HFFc6 (cell line): ENCODE measurements at places on chromosomes 5 and 9.
A peak's percentile ranks its signal among the peaks of the same experiment; 100 is the strongest.

DNA sequence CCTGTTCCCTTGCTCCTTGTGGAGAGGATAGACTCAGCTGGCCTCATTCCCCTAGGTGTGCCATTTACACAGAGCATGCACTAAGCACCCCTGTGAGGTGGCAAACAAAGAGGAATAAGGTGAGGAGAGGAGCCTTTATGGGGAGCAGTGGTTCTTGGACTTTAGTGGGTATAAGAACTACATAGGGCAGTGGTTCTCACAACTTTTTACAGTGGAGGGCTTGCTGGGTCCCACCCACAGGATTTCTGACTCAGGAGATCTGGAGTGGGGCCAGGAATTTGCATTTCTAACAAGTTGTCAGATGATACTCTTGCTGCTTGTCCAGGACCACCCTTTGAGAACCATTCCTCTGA lies 42.0 kb downstream of the CSF1R start:
- peak; percentile 32 for DNase-seq

- no peak for DNase-seq
These were observed 35.5 kb downstream of the TIMD4 start for GRCh38 chr5:156927545-156927944.

DNA sequence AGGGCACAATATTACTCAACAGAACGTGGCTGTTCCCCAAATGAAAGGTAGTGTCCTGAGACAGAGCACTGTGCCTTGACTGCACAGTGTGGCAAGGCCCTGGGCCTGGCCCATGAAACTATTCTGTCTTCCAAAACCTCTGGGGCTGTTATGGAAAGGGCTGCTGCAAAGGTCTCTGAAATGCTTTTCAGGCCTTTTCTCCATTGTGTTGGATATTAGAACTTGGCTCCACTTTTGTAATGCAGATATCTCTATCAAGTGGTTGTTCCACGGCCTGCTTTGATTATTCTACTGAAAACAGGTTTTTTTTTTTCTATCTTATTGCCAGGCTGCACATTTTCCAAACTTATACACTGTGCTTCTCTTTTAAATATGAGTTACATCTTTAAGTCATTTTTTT lies 777.5 kb upstream of the TYRP1 start:
- no peak for DNase-seq

DNA sequence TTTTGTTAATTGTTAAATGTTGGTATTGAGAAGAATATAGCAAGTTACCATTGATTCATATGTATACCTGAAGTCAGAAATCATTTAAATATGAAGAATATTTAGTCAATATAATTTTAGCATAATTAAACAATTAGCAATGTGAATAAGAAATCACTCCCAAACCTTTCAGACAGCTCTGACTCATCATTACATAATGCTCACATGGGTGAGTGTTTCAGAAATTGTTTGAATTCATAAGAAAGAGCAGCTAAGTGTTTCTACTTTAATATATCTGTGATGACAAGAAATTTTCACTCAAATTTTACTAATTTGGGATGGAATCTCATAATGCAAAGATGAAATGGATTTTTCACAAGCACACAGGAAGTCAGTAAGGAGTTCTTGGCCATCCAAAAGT lies 42.0 kb upstream of the CDC42SE2 start:
- DNase-seq = peak; percentile 10

DNA sequence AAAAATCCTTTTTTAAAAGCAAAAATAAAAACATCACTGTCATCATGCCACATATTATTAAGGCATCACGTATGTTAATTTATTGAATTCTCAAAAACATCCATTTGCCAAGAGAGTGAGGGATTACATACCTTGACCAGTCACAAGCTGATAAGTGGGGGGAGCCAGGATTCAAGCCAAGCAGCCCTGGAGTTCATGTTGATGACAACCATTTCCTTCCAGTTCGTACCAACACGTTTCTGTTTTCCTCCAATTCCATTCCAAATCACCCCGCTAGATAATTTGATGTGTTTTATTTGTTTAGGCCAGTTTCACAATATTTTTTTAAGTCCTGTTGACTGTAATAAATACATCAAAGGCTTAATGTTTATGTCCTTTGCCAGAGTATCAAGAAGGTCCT lies 53.0 kb downstream of the SLC1A3 start:
- no peak for DNase-seq

- DNase-seq = peak; percentile 98
These were observed 283.1 kb downstream of the ADAMTS6 start for GRCh38 chr5:65198456-65199120.

DNA sequence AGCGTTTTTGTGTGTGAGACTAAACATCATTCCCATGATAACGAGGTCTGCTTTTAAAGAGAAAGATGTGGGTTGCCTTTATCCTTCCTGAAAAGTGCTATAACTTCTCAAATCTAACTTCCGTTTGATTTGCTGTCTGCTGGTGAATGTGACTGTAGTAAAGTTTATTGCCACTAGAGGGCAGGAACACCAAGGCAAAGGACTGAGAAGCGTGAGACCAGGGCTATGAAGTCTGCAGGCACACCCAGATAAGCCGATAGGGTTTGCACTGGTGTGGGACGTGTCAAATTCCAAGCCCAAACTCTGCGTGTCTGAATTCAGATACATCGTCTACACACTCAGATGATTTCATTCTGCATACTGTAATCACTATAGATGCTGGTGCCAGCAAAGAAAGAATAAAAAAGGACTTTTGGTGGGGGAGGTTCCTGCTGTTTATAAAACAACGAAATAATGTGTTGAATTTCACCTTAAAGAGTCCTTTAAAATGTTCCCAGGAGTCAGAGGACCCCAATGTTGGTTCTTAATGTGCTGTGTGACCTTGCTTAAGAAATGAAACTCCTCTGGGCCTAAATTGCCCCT lies 87.2 kb downstream of the PTTG1 start:
- DNase-seq = peak; percentile 83

GRCh38 chr5:154802050-154802449 lies 46.9 kb downstream of the LARP1 start:
- DNase-seq = no peak

- DNase-seq = no peak
These were observed 30.0 kb upstream of the TRIO start for GRCh38 chr5:14112998-14113652.

GRCh38 chr9:6551136-6551535 lies 94.4 kb downstream of the GLDC start:
- no peak for DNase-seq

GRCh38 chr5:57929271-57929670 lies 446.7 kb upstream of the ACTBL2 start:
- no peak for DNase-seq

- DNase-seq = no peak
These were observed 23.0 kb upstream of the EXOC3 start for GRCh38 chr5:419970-420369.

DNA sequence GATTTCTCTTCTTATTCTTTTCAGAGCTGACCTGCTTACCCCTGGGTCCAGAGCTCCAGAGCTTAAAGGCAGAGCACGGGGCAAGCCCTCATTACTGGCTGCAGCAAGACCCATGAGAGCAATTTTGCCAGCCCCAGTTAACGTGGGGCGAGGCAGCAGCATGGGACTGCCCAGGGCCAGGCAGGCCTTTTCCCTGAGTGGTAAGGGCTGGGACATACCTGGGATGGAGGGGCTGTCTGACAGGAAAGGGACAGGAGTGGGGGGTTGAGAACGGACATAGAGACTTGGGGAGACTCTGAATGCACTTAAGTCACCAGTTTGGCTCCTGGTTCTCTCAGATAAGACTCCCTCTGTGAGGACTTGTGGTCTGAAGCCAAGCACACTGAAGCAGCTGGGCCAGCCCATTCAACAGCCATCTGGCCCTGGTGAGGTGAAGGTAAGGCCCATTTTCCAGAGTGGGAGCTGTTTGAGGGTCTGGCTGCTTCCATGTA lies 26.2 kb downstream of the HMGXB3 start:
- DNase-seq = no peak

- DNase-seq = no peak
These were observed 308.8 kb downstream of the DOCK8 start for GRCh38 chr9:523444-523843.

GRCh38 chr9:115587310-115587709 lies 469.4 kb upstream of the TNC start:
- no peak for DNase-seq

DNA sequence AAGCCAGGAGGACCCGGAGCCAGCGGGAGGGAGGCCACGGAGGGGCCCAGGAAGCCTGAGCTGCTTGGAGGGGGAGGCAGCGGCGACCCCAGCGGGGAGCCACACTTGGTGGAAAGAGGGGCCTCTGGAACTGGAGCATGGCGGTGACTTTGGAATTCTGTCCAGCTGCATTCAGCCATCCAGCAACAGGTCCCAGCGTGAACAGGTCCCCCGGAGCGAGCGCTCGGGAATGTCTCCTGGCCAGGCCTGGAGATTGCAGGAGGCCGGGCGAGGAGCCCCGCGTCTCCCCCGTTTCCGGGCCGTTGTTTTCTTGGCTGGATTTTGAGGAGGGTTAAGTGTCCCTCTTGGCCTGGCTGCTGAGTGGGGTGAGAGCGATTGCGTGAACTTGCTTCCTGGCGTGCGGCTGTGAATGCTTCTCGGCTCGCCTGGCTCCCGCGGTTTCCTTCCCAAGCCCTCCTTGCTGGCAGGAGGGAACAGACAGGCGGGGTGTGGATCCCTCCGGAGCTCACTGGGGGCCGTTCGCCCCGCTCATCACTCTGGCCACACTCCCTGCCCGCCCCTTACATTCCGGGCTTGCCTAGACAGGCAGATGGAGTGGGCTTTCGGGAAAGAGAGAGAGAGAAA lies 125.3 kb upstream of the IRX4 start:
- no peak for DNase-seq

- DNase-seq = no peak
These were observed 6.7 kb downstream of the ADRB2 start for GRCh38 chr5:148833122-148833521.

DNA sequence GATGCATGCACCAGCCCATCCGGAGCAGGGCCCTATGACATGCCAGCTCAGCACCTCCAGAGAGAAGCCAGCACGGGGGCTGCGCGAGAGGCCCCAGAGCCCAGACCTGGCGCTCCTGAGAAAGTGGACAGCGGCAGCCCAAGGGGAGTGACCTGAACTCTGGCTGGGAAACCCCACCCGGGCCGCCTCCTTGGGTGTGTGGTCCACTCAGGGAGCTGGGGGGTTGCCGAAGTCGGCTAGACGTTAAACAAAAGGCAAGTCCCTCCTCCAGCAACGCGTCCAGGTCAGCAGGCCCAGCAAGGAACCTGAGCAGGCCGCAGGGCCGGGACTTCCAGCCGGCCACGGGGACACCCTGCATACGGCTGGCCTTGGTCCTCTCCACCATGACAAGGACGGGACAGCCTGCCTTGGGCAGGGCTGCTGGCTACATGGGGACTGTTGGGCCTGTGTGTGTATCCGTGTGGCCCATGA lies 35.7 kb downstream of the NACC2 start:
- DNase-seq = no peak

- DNase-seq = no peak
These were observed 7.7 kb downstream of the NEURL1B start for GRCh38 chr5:172648755-172649154.

- DNase-seq = no peak
These were observed 33.3 kb upstream of the RORB start for GRCh38 chr9:74463825-74464224.

GRCh38 chr5:2489306-2489705 lies 262.2 kb downstream of the IRX2 start:
- no peak for DNase-seq

GRCh38 chr5:27129926-27130325 lies 91.5 kb upstream of the CDH9 start:
- DNase-seq = no peak

DNA sequence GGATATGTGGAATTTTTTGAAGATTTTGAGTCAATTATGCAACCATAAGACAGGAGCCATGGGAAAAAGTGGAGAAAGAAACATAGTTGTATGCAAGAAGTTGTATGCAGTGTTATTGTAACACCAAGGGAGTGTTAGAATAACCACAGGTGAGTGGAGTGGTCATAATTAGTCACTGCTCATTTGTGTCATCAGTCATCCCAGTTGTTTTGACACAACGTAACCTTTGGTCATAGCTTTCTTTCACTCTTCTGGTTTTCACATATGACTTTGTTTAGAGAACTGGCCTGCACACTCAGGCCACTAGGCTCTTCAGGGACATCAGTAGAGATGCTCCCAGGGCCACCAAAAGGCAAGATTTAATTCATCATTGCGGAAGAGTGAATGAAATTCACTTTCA lies 158.7 kb upstream of the HMHB1 start:
- no peak for DNase-seq

GRCh38 chr5:158843305-158843704 lies 256.4 kb downstream of the EBF1 start:
- DNase-seq = no peak

DNA sequence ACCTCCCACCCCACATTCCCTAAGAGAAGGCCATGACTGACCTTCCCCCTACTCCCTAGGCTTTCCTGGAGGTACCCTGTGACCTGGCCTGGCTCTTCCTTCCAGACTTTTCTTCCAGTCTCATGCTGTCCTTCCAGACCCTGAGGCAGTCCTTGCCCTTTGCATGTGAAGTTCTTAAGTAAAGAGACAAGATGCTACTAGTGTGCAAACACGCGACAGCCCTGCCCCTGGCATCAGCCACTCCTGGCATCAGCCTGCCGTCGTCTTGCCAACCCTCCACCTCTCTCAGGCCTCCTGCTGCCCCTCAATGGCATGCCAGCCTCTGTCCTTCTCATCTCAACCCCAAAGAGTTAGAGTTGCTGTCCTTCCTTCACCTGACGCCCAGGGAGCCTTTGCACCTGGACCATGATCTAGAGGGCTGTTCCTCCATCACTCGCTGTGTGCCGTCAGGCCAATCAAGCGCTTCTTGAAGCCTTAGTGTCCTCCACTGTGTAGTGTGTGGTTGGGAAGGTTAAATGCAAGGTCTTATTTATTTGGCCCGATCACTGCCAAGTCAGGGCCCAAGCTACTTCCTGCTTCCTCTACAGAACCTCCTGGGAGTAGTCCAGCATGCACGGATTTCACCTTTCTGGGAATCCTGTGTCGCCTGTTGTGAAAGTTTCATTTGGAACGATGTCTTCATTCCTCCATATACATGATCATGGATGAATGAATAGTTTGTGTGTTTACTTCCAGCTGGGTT lies 61.9 kb downstream of the WWC1 start:
- DNase-seq = no peak

DNA sequence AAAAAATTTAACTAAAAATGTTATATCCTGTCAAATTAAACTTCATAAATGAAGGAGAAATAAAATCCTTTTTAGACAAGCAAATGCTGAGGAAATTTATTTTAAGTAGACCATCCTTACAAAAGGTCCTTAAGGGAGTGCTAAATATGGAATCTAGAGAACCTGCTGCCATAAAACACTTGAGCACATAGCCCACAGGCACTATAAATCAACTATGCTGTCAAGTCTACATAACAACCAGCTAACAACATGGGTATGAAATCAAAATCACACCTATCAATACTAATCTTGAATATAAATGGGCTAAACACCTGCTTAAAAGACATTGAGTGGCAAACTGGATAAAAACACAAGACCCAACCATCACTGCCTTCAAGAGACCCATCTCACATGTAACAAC lies 15.1 kb upstream of the PRSS3 start:
- DNase-seq = no peak

- DNase-seq = no peak
These were observed 125.0 kb upstream of the MTAP start for GRCh38 chr9:21677387-21677786.

- DNase-seq = no peak
These were observed 16.6 kb downstream of the ARRDC3 start for GRCh38 chr5:91366551-91366950.
